ENCODE measurements at places on chromosomes 5 and 9.

- DNase-seq: no peak
Observed at GRCh38 chr9:136222906-136223285, 18.0 kb upstream of the LHX3 start.

GRCh38 chr9:109766351-109766750 is 13.6 kb upstream of the PALM2AKAP2 start:
- no peak for DNase-seq

GRCh38 chr9:93963969-93964368 is 8.8 kb upstream of the BARX1 start:
- no peak for DNase-seq

DNA sequence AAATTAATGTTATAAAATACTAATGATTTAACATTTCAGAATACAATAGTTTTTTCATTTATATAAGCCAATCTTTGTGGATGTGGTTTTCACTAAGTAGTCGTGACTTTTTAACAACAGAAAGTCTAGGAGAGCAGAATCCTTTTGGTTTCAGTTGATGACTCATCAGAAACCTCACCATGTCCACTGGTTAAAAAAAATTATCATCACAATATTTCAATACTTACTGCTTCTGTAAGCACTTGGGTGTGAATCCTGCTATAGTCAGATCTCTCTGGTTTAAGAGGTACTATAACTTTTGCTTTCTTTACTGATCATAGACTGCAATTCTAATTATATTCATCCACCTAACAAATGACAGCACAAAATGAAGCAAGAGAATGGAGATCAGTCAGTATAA is 77.2 kb downstream of the MRPS30 start:
- DNase-seq: no peak

GRCh38 chr5:75510417-75510835 is 1.0 kb downstream of the CERT1 start:
- no peak for DNase-seq

GRCh38 chr5:73039082-73039481 is 81.3 kb upstream of the TMEM171 start:
- DNase-seq: no peak

All from stimulated activated CD8-positive, alpha-beta memory T cell treated with anti-CD3 and anti-CD28 coated beads, Interleukin-7, amount 100 ng/mL, for 1 hour (primary cell).